ENCODE measurements at places on chromosomes 6 and 20. TPM values are rescaled to one million over a fixed set of nuclear protein-coding genes. Genes with fewer than 3 reads are reported as not detected.

The DLK2 gene
- 2.1 TPM for polyA plus RNA-seq

The RHAG gene
- polyA plus RNA-seq: not detected

The RAMACL gene
- 0.32 TPM for polyA plus RNA-seq

The PTCRA gene
- not detected for polyA plus RNA-seq

The GJA1 gene
- polyA plus RNA-seq: 306 TPM

The HLA-A gene
- 737 TPM for polyA plus RNA-seq

The NCOA5 gene
- polyA plus RNA-seq: 19.9 TPM

The TRIM31 gene
- not detected for polyA plus RNA-seq

The SLC22A23 gene
- polyA plus RNA-seq: 0.28 TPM

The TSHZ2 gene
- not detected for polyA plus RNA-seq

The HLA-DRB1 gene
- polyA plus RNA-seq: not detected

The OPRL1 gene
- 0.97 TPM for polyA plus RNA-seq

The C6orf58 gene
- polyA plus RNA-seq: 0.06 TPM

The RSPO3 gene
- polyA plus RNA-seq: not detected

The DLL1 gene
- polyA plus RNA-seq: 0.53 TPM

The TRIM15 gene
- not detected for polyA plus RNA-seq
